Activated naive CD8-positive, alpha-beta T cell treated with anti-CD3 and anti-CD28 coated beads for 36 hours (primary cell): ENCODE measurements at places on chromosomes 5 and 9. TPM values are rescaled to one million over a fixed set of nuclear protein-coding genes. Genes with fewer than 3 reads are reported as not detected.

- no peak for DNase-seq
These were observed 26.9 kb upstream of the CCNG1 start for GRCh38 chr5:163410505-163410904.

DNA sequence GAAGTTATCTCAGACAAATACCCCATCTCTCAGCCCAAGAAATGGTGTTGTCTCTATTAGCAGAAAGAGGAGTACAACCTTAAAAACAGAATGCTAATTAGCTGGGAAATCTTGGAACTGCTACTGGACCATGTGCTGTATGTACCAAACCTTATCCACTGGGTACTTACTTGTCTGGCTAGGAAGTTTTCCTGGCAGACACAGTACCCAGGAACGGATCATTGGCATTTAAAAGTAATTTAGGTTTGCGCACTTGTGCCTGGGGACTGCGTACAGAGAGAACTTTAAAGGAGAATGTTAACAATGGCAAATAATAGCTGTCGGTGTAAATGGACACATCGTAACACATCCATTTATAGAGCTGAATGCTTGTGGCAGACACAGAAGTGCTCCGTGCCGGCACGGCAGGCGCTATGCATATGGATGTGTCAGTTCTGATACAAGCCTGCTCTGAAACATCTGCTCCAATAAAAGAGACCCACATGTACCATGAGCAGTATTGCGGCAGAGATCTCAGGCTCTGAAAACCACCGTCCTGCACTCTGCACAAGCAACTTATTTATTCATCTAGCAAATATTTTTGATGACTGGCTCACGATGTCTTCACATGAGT, 290.6 kb upstream of the PANK3 start:
- DNase-seq: no peak

GRCh38 chr9:107180206-107180605, 102.9 kb upstream of the RAD23B start:
- DNase-seq: no peak

DNA sequence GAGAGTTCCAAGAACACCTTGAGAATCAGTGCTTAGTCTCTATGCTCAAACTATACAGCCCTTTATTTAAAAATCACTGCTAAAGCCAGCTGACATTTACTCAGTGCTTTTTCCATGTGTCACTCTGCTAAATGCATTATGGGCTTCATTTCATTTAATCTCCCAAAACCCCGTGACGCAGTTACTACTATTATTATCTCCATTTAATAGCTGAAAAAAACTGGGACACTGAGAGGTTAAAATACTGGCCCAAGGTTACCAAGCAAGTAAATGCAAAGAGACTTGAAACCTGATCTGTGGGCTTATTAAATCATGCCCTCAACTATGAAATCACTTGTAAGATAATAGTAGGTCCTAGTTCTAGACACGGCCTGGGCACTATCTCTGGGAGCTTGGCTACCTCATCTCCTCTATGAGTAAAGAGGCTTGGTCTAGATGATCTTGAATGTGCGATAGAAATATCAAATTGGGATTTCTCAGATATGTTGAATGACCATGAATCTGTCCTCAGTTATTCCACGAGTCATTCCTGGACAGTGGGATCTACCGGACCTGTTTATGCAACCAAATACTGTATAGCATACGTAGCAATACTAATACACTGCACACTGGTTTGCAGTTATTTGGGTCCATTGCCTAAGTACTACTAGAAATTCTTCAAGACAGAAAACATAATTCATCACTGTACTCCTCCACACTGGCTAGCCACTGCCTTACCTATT, 32.3 kb downstream of the MARCHF11 start:
- no peak for DNase-seq

- peak; percentile 96 for DNase-seq
These were observed at the start of gene TARS1 for GRCh38 chr5:33440482-33441240. Gene TARS1 (plus strand): TSS chr5:33440965. CDS start chr5:33441087, 122 bp downstream.

DNA sequence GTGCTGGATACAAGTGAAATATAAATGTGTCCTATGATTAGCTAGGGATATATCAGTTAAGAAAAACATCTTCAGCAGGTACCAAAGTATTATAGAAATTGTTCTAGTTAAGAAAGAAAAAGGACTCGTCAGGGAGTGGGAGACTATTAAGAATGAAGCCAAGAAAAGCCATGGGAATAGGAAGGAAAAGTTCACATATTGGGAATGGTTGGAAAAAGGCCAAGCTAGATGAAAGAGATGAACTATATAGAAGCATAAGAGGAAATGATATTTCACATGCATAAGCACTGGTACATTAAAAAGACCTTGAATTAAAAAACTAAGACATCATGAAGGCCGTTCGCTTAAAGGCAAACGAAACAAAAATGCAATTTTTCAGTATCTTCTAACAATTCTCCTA, 237.7 kb downstream of the ADAMTS6 start:
- no peak for DNase-seq

- DNase-seq: no peak
These were observed 323.6 kb downstream of the SEMA5A start for GRCh38 chr5:9222054-9222976.

DNA sequence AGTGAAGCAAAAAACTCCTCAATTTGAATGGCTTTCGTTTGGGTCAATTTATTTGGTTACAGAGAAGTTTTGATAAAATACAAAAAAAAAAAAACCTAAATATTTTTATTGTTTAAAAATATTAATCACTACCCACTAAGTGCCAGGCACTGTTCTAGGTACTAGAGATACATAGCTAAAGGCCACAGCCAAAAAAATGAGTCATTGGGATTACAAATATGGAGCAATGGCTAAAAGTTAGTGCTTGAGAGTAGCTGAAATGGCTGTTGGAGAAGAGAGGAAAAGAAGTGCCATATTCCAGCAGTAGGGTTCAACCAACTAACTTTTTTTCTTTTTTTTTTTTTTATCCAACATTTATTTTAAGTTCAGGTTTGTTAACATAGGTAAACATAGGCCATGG, 130.1 kb upstream of the PTGER4 start:
- DNase-seq: no peak

- DNase-seq: peak; percentile 42
These were observed 2.0 kb upstream of the PHPT1 start for GRCh38 chr9:136847088-136847825.

- no peak for DNase-seq
These were observed 237.3 kb downstream of the PBX3 start for GRCh38 chr9:125984461-125984860.

GRCh38 chr9:87226896-87227295, 270.8 kb upstream of the DAPK1 start:
- DNase-seq: no peak

DNA sequence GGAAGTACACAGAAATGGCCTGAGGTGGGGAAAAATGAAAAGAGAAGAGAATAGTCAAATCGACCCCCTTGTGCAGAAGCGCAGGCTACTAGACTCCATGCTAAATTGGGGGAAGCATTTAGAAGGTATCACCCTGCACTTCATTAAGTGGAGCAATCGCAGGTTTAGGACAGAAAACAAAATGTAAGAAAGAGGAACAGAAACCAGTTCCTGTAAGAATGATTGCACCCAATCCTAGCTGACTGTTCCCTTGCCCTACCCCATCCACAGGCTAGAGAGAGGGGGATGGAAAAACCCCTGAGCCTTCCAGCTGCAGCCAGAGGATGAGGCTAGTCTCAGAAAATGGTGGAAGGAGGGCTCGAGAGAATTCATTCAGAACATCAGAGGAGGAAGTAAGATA, 23.9 kb upstream of the PPP1R2B start:
- DNase-seq: no peak

DNA sequence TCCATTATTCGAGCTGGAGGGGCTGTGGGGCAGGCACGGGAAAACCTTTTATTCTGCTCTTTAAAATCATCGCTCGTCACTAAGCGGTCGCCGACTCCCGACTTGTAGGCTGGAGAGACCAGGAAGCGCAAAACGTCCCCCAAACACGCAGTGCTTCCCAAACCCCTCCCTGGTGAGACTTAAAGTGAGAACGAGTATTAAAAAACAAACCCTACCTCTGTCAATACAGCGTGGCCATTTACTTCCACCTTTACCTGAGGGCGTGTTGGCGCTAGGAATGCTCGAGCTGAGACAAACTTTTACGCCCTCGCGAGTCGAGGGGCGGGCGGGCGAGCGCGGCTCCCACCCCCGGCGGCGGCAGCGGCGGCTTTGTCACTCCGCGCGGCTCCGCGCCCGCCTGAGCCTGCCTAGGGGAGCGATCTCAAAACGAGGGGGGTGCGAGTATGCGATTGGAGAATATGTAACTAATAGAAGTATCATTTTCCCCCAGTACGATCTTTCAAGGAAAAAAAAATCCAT, at the start of gene NR2F1-AS1:
TSS of gene NR2F1-AS1 (minus strand) at position 293 of the 519 bp plus-strand sequence.
- DNase-seq: no peak

GRCh38 chr5:134371834-134372340, 518 bp downstream of the UBE2B start:
- DNase-seq: peak; percentile 42

GRCh38 chr5:121573721-121574382, 277.8 kb upstream of the FTMT start:
- no peak for DNase-seq

DNA sequence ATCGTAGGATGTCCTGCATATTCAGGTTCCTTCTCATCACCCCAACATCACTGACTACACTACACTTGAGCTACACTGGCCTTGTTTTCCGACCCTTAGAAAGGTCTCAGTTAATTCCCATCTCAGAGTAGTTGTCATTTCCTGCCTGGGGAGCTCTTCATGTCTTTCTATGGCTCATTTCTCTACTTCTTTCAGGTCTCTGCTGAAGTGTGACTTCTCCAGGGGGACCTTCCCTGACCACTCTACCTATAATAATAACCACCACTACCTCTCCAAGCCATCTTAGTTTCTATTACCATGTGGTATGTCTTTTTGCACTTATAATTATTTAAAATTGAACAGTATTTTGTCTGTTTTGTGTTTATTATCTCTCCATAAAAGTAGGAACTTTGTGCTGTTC, 113.2 kb downstream of the STARD4 start:
- DNase-seq: no peak

GRCh38 chr5:65198456-65199120, 283.1 kb downstream of the ADAMTS6 start:
- no peak for DNase-seq

GRCh38 chr5:36125868-36126267, 25.8 kb downstream of the LMBRD2 start:
- no peak for DNase-seq

Gene IL7R
- total RNA-seq: 117 TPM

Gene SPINK6
- not detected for total RNA-seq

Gene OBP2B
- total RNA-seq: not detected

Gene TSSK1B
- total RNA-seq: not detected

Gene FAM200C
- 0.68 TPM for total RNA-seq

Gene PCDHGA3
- total RNA-seq: not detected

Gene SEMA6A
- not detected for total RNA-seq

Gene FIBCD1
- total RNA-seq: not detected

Gene SPINK7
- not detected for total RNA-seq

Gene PPP2R2B
- 0.30 TPM for total RNA-seq

Gene TMEM167A
- total RNA-seq: 92.3 TPM

Gene CMYA5
- 0.29 TPM for total RNA-seq

Gene CDKN2B
- not detected for total RNA-seq

Gene TRAF1
- 170 TPM for total RNA-seq

Gene ZDHHC12
- total RNA-seq: 52.6 TPM

Gene ST8SIA4
- total RNA-seq: 14.6 TPM

Gene LECT2
- total RNA-seq: not detected

Gene SVEP1
- not detected for total RNA-seq

Gene ARL14EPL
- total RNA-seq: not detected

Gene FKBP15
- 28.5 TPM for total RNA-seq
